Endodermal cell (in vitro differentiated cells): ENCODE measurements at places on chromosomes 5 and 9.

- H3K4me1 ChIP-seq: peaks cover 22% of the 10 kb centered on the region
- no peak overlapping the region for H3K27ac ChIP-seq
- H3K36me3 ChIP-seq: no peaks in the 10 kb centered on the region
- peaks cover 6% of the 10 kb centered on the region for H3K27me3 ChIP-seq
- H3K4me3 ChIP-seq: no peak overlapping the region
Observed at GRCh38 chr9:95769473-95769872, 106.0 kb upstream of the ERCC6L2 start.

GRCh38 chr5:168073311-168073710, 218.1 kb upstream of the WWC1 start:
- no peaks in the 10 kb centered on the region for H3K27me3 ChIP-seq
- no peak for DNase-seq
- H3K27ac ChIP-seq: no peak overlapping the region
- no peaks in the 10 kb centered on the region for H3K4me1 ChIP-seq

DNA sequence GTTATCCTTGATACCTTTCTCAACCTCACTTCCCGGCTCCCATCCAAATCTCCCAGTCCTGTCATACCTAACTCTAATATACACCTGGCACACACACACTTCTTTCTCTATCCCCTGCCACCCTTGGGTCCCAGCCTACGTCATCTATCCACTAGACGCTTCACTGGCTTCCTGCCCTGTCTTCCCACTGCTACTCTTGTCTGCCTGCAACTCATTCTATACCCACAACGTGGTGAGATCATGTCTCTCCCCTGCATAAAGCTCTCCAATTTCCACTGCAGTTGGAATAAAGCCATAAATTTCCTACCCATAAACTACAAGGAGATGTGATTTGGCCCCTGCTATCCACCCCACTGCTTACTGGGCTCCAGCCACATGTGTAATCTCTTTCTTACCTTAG, 93.5 kb downstream of the JMY start:
- H3K36me3 ChIP-seq: no peaks in the 10 kb centered on the region
- no peaks in the 10 kb centered on the region for H3K27me3 ChIP-seq
- no peaks in the 10 kb centered on the region for H3K4me1 ChIP-seq
- no peak overlapping the region for H3K4me3 ChIP-seq
- DNase-seq: no peak

DNA sequence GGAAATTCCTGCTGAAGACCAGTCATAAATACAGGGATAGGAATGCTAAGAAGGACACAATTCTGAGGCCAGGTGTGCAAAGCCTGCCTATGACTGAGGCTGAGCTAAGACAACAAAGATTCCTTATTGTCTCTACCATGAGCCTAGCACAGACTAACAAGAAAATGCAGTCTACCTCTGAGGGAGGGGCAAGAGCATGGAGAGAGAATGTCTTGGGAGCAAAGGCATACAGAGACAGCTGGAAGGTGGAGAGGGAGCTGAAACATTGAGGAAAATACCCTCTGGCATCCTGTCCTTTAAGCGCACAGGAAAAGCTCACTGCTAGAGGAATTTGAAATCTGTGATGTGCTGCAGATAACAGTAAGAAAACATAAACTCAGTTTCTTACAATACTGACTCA, 8.8 kb upstream of the C9orf40 start:
- no peak for DNase-seq
- no peaks in the 10 kb centered on the region for H3K27me3 ChIP-seq
- H3K27ac ChIP-seq: no peak overlapping the region
- H3K4me3 ChIP-seq: peak overlapping the region; percentile 39
- H3K4me1 ChIP-seq: no peaks in the 10 kb centered on the region

GRCh38 chr5:179345433-179346321, at the start of gene ADAMTS2:
Gene ADAMTS2, minus strand, starts transcription at chr5:179345461. Its CDS starts 133 bp downstream, at chr5:179345328.
- no peak within 1 kb of the TSS for H3K27ac ChIP-seq
- H3K4me1 ChIP-seq: peaks cover 4% of the 10 kb centered on the region
- no peaks in the 10 kb centered on the region for H3K36me3 ChIP-seq
- peaks cover 82% of the 10 kb centered on the region for H3K27me3 ChIP-seq

DNA sequence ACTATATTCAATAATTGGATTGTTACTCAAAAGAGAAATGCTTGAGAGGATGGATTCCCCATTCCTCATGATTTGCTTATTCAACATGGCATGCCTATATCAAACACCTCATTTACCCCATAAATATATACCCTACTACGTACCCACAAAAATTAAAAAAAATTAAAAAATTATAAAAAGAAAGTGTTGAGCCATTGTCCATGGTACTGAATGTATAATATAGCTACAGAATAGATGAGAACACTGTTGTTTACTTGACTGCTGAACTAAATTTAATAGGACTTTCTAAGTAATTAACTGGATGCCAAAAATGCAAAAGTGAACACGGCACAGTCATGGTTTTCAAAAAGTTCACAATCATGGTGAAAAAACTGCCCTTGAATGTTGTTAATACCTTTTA, 725.8 kb downstream of the KCTD16 start:
- no peak for DNase-seq
- H3K4me1 ChIP-seq: no peaks in the 10 kb centered on the region
- no peak overlapping the region for H3K4me3 ChIP-seq
- no peak overlapping the region for H3K27ac ChIP-seq
- H3K36me3 ChIP-seq: no peaks in the 10 kb centered on the region
- H3K27me3 ChIP-seq: no peaks in the 10 kb centered on the region

DNA sequence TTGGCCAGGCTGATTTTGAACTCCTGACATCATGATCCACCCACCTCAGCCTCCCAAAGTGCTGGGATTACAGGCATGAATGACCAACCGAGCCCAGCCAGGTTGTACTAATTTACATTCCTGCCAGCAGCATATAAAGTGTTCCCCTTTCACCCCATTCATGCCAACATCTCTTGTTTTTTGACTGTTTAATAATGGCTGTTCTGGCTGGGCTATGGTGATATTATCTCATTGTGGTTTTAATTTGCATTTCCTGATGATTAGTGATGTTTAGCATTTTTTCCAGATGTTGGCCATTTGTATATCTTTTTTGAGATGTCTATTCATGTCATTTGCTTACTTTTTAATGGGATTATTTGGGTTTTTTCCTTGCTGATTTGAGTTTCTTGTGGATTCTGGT, 87.3 kb downstream of the INVS start:
- no peak overlapping the region for H3K27ac ChIP-seq
- no peak overlapping the region for H3K4me3 ChIP-seq
